ENCODE measurements at places on chromosomes 1 and 21.

- DNase-seq, result no peak
Measured at GRCh38 chr1:199472018-199472417, 555.5 kb upstream of the NR5A2 start.

- DNase-seq, result no peak
Measured at GRCh38 chr1:232851532-232851931, 46.3 kb downstream of the MAP10 start.

GRCh38 chr1:245380790-245381535, 226.2 kb downstream of the KIF26B start:
- DNase-seq, result no peak

GRCh38 chr1:62276791-62277190, 42.4 kb downstream of the KANK4 start:
- no peak for DNase-seq

- DNase-seq, result no peak
Measured at GRCh38 chr1:41830726-41831125, 88.0 kb downstream of the HIVEP3 start.

GRCh38 chr1:206653715-206654459, 18.6 kb downstream of the DYRK3 start:
- no peak for DNase-seq

GRCh38 chr1:22814176-22815042, 103.8 kb downstream of the EPHB2 start:
- no peak for DNase-seq

GRCh38 chr1:16421201-16421600, 16.0 kb downstream of the SPATA21 start:
- no peak for DNase-seq

DNA sequence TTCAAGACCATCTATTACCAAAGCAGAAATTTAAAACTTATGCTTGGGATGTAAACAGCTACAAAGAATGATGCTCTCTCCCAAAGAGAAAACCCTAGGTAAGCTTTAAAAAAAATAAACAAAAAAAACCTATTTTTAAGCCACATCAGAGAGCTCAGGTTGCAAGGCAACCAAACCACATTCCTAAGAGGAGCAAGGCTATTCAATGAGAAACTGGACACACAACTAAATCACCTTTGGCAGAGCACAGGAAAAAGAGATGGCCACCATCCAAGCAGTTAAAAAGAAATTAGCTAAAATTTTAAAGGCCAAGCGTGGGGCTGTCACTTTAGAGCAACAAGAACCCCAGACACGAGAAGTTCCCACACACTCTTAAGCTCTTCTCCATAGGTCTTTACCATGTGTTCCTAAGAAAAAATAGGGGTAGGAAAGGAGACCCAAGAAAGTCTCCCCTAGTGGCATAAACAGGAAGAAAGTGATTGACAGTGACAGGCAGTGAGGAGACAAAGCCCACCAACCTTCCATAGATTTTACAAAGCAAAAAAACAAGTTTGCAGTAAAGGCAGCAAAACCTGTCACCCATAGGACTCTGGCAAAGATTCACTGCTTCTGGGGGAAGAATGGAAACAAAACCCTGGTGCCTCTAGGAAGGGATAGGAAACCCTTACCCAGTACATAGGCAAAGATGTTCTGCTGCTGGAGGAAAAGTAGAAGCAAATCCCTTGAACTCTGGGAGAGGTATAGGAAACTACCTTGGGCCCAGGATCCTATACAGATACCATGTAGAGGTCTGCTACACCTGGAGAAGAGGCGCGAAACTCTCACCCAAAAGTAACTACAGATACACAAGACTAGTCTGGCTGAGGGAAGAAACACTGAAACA, 68.5 kb downstream of the FOXJ3 start:
- DNase-seq, result no peak
